ENCODE measurements at places on chromosomes 3 and 15.

- no peak for DNase-seq
Measured at GRCh38 chr15:70810916-70811578, 42.9 kb downstream of the LARP6 start.

GRCh38 chr3:8095724-8096123 lies 405.9 kb upstream of the LMCD1 start:
- no peak for DNase-seq

GRCh38 chr15:58564981-58565380 lies 133.2 kb downstream of the LIPC start:
- DNase-seq = no peak

GRCh38 chr3:117628823-117629291 lies 919.3 kb downstream of the TUSC7 start:
- DNase-seq = peak; percentile 68

GRCh38 chr3:126487151-126487771 lies 11.6 kb upstream of the ZXDC start:
- no peak for DNase-seq

DNA sequence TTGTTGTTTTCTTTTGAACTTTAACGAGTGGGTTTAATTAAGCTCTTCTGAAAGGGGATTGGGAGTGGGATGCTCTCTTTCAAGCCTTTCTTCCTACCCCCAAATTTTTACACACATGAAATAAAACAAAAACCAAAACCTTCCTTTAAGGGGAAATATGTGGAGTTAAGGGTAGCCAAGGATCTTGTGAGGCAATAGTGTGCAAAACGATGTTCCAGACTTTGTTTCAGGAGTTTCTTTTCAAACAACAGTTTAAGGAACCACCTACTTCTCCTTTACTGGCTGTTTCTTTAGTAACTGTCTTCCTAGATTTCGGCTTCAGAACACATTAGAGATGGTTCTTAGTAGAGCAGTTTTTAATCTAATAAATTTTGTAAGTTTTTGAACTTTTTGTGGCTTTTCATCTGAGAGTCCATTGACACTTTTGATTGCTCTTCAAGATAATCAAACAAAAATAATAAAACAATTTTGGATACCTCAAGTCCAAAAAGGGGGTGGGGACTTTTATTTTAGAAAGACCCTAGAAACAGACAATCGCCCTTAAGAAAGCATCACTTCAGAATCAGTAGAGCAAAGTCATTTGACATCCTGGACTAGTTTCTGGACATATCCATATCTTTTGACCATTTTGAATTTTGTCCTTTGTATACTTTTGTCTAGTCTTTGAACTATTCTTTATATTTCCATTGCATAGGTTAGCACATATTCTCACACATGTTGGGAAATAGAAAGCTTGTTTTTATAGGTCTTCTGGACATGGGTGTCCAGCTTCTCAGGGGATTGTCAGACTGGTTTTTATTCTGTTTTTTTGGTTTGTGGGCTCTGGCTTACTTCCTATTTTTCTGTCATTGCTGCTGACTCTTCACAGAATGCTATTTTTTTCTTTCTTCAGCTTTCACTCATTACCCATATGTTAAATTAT lies 6.0 kb downstream of the DIPK2A start:
- no peak for DNase-seq

GRCh38 chr3:152047465-152047864 lies 174.0 kb downstream of the SUCNR1 start:
- no peak for DNase-seq

GRCh38 chr15:98650417-98651035 lies 2.2 kb downstream of the IGF1R start:
- no peak for DNase-seq

DNA sequence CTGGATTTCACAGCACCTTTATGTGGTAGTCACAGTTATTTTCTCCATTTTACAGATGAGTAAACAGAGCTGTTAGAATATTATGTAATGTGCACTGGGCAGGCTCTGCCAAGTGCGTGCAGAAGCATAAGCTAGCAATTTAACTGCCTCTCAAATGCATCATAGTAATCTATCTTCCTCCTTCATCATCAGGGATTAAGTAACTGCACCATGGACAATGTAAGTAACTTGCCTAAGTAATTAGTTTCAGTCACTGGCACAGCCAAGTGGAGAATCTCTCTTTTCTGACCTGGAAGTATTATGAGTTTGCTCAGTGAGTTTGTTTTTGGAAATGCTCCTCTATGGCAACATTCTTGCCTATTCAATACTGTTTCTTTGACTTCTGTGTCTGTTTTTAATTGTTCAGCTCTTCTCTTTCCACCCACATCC lies 260.5 kb downstream of the PTPRG start:
- DNase-seq = peak; percentile 79

DNA sequence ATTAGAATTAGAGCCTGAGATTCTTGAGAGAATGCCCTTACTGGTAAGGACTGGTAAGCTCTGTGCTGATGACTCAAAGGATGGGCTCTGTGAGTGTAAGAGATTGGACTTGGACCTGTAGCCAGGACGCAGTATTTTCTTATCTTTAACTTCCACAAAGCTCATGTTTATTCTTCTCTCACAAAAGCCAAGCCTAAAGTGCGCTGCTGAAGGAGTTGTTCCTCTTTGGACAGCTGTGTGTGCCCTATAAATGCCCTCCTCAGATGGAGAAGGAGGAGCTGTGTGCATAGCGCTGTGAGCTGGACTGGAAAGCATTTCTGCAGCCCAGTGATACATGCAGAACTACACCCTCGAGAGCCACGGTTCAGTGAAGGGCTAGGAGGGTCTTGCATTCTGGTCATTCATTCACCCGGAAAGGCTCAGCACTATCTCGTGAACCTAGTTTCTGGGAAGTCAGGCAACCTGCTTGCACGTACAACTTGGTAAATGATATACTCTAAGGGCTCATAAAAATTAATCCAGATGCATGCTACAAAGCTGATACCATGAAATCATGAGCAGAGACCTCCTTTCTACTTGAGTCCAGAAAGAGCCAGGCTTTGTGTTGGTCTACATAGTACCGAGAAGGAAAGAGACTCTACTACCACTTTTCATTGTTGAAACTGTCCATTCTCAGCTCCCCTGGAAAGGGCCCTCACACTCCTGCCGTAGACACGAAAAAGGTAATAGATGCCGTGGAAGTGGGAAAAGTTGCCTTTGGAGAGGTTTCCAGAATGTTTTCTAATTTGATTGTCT lies 103.0 kb upstream of the TBL1XR1 start:
- DNase-seq = no peak

GRCh38 chr15:34851751-34852150 lies 56.4 kb upstream of the ACTC1 start:
- no peak for DNase-seq
